Inflammatory macrophage treated with lipopolysaccharide for 4 hours (primary cell): ENCODE measurements at places on chromosomes 2 and 18.

DNA sequence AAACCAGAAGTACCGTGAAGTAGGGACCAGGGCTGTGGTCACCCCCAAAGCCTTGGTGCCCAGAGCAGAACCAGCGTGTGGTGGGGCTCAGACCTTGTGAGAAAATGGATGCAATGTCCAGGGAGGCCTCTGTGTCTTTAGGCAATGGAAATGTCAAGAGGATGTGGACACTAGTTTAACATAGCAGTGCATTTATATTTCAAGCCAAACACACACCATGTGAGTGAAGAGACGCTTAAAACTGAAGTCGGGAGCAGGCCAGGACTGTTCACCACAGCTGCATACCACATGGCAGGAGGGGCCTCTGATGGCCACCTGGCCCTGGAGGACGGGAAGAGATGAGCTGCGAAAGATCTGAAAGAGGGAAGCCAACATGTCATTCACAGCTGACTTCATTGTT, 87.3 kb upstream of the LDLRAD4 start:
- no peak for DNase-seq

- DNase-seq = no peak
Observed at GRCh38 chr2:11473659-11474433, 7.9 kb upstream of the E2F6 start.

DNA sequence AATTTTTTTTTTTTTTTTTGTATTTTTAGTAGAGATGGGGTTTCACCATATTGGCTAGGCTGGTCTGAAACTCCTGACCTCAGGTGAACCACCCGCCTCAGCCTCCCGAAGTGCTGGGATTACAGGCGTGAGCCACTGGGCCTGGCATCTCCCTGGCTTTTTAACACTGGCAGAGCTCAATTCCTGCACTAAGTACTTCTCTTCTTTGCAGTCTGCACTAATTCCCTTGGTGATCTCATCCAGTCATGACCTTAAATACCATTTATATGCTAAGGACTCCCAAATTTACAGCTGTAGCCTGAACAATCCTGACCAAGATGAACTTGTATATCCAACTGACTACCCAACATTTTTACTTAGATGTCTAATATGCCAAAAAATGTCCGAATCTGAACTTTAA, 10.2 kb downstream of the PREPL start:
- no peak for DNase-seq

- no peak for DNase-seq
Observed at GRCh38 chr2:171478345-171478744, 43.9 kb upstream of the CYBRD1 start.

- no peak for DNase-seq
Observed at GRCh38 chr2:167750675-167751074, 496.7 kb downstream of the STK39 start.

DNA sequence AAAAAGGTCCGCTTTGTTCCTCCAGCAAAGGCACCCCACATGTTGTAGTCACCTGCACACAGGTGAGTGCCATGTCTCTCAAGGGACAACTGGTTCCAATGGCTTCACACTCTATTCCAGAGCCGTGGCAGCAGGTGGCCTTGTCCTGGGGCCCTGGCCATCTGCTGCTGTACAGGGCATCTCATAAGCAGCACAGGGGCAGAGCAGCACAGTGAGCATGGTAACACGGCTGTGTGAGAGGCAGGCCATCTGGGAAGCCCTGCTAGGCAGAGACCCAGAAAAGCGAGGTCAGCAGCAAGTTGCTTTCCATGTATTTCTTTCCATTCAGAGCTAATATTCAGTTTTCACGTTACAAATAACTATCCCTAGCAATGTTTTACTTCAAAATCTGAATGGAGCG, 54.7 kb downstream of the CMPK2 start:
- no peak for DNase-seq

DNA sequence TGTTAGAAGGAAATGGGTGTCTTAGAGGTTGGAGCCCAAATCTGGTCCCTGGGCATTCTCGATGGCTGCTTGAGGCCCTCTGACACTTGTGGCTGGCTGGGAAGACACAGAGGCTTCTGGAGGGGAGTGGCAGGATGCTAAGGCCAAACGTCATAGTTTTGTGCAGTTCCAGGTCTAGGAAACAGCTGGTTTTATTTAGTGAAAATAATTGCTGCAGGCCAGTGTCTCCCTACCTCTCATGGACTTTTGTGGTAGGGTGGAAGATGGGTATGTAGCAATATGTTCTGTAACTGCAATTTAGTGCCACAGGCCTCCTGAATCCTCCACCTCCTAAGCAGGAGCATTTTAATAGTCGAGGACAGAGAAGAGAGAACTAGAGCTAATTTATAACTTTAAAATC, 32.2 kb upstream of the SPRED2 start:
- no peak for DNase-seq

DNA sequence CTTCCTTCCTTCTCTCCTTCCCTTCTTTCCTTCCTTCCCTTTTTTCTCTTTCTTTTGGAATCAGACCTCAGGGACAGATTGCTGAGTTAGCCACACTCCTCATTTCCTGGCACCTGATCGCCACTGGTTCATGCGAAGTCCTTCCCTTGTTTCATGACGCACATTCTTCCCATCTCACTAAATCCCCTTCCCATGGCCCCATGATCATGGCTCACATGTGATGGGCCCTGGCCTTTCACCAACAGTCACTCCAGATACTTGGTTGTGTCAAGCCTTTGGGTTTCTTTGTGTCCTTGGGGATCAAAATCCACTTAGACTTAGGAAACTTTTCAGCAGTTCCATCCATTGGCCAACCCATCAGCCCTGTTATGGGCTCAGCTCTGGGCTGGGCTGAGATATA, 23.8 kb upstream of the ASPRV1 start:
- DNase-seq = peak; percentile 26
